Activated CD4-positive, alpha-beta T cell treated with anti-CD3 and anti-CD28 coated beads for 1 hour (primary cell): ENCODE measurements at places on chromosomes 2 and 18.
A peak's percentile ranks its signal among the peaks of the same experiment; 100 is the strongest.

GRCh38 chr2:178377046-178377445, 73.9 kb downstream of the PRKRA start:
- DNase-seq, result no peak

- DNase-seq, result no peak
These were observed 335.0 kb downstream of the TGIF1 start for GRCh38 chr18:3784949-3785348.

- no peak for DNase-seq
These were observed 2.2 kb downstream of the SEPTIN10 start for GRCh38 chr2:109611467-109612095.

- DNase-seq, result no peak
These were observed 7.2 kb upstream of the SLC40A1 start for GRCh38 chr2:189587780-189588179.

- peak; percentile 18 for DNase-seq
These were observed 114.1 kb upstream of the NDUFV2 start for GRCh38 chr18:8988260-8988871.

DNA sequence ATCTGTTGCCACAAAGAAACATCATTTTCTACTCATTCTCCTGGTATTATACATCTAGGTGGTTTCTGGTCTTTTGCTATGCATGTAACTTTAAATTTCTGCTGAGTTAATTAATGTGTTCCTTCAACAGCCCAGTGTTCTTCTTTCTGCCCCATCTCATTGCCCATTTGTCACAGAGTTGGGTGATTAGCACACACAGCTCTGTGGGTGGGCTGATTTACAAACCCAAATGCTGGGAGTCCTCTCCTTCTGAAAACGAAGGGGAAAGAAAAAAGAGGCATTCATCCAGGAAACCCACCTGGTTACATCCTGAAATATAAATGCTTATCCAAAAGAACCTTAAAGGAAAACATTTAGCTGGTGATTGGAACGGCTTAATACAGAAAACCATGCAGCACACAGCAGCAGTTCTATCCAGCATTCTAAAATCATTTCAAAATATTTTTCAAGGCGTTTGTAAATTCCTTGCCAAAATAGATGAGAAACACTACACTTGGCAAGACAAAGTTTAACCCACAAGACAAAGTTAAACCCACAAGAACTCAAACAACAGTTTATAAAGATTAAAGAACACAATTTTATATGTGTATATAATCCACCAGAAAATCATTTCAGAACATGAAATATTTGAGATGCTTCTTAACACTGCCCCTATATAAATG, 177.9 kb downstream of the ANTXR1 start:
- DNase-seq, result no peak

DNA sequence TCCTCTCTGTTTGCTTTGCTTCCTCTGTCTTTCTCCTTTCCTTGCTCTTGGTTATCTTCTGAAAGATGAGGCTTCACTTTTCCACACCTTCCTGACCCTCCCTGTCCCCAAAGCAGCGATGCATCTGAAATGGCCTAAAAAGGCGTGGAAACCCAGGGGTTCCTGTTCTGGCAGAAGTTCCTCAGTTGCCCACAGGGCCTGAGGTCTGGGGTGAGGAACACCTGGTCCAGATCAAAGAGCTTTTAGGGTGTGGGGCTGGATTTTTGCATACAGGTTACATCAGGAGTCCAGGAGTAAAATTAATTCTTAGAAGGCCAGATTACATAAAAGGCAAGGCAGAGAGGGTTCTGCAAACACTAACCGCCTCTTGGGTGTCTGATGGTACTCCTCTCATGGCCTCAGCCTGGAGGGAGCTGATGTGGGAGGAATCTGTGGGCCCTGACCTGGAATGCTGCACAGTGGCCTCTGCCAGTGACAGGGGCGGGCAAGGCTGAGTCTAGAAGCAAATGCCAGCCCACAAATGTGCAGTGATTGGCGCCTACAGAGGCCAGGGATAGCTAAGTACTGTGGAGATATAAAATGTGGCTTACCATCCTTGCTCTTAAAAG, 41.8 kb downstream of the INPP4A start:
- DNase-seq, result no peak

GRCh38 chr2:216214768-216215167, 105.6 kb downstream of the XRCC5 start:
- DNase-seq, result no peak

DNA sequence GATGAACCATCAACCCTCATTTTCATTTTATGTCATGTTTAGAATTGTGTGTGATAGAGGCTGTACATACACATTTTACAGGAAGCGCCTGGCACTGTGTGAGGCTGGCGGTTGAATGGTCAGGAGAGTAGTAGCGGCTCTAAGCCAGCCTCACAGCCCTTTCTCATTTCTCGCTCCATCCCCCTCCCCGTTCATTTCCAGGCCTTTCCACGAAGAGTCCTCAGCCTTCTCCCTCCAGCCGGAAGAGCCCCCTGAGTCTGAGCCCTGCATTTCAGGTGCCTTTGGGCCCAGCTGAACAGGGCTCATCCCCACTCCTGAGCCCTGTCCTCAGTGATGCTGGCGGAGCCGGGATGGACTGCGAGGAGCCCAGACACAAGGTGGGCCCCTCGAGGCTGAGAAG, 51.8 kb downstream of the STK25 start:
- no peak for DNase-seq

DNA sequence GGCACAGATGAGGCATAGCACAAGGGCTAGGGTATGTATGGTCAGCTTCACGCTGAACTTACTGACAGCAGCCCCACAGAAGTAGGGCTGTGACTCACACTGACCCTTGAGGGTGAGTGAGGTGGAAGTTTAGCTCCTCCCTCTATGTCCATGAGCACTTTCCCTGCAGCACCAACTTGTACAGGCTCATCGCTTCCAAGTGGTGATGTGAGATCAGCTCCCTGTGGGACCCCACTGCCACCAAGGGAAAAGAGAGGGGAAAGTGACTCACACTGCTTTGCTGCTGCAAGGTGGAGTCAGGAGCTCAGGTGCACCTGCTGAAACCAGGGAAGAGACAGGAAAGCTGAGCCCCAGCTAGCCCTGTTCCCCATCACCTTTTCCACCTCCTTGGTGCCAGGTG, 91.5 kb downstream of the TEX51 start:
- no peak for DNase-seq

GRCh38 chr2:169877398-169877797, 50.1 kb downstream of the UBR3 start:
- DNase-seq, result no peak

DNA sequence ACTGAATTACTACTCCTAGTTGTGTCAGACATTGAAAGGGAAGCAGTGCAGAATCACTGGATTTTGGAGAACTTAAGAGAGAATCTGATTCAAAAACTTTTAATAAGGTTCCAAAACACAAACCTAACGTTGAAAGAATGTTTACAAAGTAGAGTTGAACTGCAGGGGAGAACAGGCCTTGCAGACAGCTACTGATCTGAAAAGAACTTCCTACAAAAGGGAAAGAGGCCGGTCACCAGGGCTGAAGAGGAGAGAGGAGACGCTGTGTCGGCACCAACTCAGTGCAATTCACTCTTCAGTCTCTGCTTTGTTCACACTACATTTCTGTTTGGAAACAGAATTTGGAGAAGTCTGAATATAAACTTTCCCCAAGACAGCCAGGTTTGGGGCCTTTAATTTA, 124.0 kb downstream of the GAREM1 start:
- DNase-seq, result no peak

DNA sequence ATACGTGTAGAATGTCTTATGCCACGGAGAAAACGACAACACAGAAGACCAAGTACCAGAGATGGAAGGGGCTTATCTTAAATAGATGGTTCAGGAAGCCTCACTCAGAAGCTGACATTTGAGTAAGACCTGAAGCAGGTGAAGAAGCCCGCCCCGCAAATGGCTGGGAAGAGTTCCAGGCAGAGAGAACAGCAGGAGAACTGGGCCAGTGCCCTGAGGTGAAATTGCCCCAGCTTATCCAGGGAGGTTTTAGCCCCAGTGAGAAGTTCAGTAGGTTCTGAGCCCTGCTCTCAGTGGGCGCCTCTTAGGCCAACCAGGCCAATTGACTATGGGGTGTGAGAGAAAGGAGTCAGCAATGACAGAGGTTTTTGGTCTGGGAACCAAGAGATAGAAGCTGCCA, 166.1 kb upstream of the FOSL2 start:
- DNase-seq, result no peak

- no peak for DNase-seq
These were observed 149.6 kb downstream of the DOCK10 start for GRCh38 chr2:224892574-224893204.

- DNase-seq, result no peak
These were observed 34.7 kb upstream of the ZSWIM2 start for GRCh38 chr2:186883666-186884065.

- DNase-seq, result no peak
These were observed 33.9 kb upstream of the GALNT3 start for GRCh38 chr2:165827921-165828276.

DNA sequence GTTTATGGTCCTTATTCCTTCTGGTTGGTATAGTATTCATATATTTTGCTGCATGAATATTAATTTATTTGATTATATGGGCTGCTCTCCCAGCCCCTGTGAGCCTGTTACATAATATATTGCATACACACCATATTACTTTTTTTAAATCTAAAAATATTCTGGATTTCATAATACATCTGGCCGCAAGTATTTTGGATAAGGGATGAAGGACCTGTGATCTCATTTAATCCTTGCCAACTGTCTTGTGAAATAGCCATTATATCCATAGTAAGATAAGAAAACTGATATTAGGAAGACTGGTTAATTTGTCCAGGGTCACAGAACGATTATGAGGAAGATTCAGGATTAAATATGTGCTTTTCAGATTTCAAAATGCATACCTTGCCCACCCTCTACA, 433.6 kb downstream of the LPIN1 start:
- no peak for DNase-seq

GRCh38 chr2:149145314-149146295, 107.1 kb downstream of the LYPD6B start:
- DNase-seq, result no peak

DNA sequence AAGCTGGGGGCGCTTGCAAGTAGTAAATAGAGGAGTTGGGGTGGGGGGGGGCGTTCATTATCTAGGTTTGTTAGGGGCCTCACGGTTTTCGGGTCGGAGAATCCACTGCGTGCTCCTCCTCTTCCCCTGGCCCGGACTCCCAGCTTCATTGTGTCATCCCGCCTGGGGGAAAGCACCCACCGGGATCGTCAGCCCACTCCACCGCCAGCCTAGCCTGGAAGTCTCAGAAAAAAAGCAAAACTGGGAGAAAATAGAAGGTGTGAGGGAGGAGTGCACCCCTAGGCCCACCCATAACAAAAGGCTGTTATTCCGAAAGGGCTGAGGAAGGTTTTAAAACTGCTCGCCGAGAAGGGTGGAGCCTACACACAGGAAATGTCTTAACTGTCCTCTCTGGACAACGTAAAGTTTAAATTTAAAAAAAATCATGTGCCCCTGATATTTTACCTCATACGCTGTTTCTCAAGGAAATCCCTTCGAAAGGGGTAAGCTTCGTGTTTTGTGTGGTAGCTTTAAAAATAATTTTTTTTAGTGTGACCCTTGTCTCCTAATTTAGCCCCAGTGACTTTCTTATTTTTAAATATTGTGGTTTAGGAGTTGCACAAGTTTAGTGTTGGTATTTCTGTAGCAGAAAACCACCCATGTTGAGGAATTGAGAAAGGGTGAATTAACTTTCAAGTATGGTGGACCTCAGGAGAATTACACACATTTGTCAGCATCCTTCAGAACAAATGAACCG, 104.2 kb downstream of the SPTBN1 start:
- no peak for DNase-seq

- DNase-seq, result no peak
These were observed 112.4 kb downstream of the MIB1 start for GRCh38 chr18:21853016-21853415.

GRCh38 chr2:100260712-100261620, 61.3 kb downstream of the LONRF2 start:
- DNase-seq, result no peak

DNA sequence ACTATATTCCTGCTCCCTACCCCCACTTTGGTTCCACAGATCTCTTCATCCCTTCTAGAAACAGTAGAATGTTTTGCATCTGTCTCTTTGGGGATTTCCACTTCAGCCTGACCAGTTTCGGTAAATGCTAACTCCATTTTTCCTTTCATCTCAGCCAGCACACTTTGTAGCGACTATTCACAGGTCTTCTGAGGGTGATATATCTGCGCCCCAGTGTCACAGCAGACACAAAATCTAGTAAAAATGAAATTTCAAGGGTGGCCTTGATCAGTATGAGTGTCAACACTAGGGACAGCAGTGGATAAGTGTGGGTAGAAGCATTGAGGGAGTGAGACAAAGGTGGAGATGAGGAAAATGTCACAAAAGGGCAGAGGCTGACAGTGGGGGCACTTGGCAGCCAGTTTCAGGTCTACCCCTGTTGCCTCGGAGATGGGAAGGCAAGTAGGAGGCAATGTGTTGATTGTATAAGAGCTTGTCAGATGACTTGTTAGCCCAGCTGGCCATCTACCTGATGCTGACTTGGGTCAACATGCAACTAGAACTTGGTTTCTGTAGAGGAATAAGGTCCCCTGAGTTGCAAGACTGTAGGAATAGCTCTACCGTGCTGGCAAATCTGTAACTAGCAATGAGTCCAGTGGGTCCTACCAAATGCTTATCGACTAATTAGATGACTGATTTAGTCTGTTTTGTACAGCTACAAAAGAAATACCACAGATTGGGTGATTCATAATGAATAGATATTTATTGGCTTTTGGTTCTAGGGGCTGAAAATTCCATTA, 60.7 kb downstream of the CXCR4 start:
- no peak for DNase-seq

DNA sequence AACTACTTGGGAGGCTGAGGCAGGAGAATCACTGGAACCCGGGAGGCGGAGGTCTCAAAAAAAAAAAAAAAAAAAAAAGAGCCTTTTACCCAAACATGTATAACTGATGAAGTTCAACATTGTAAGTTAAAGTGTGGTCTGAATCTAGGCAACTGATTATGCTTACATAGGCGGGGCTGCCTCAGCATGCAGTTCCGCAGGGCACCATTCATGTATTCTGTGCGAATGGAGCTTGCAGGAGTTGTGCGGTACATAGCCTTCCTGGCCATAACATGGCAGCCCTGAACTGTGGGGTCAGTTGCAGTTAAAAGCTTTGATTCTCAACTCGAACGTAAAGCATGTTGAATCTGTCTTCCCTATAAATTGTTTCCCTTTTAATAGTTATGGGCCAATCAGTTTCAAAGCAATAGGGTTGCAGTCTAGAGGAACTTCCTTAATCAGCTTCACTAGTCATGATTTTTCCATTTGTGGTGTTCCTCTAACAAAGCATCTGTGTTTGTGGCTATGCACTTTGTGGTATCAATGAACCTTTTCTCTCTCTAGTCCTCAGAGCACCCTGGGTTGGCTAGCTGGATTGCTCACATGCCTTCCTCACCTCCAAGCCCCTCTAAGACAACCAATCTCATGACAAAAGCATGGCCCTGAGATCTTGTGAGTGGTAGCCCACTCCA, 30.6 kb upstream of the CEP68 start:
- no peak for DNase-seq
